ENCODE measurements at places on chromosomes 5 and 9.

DNA sequence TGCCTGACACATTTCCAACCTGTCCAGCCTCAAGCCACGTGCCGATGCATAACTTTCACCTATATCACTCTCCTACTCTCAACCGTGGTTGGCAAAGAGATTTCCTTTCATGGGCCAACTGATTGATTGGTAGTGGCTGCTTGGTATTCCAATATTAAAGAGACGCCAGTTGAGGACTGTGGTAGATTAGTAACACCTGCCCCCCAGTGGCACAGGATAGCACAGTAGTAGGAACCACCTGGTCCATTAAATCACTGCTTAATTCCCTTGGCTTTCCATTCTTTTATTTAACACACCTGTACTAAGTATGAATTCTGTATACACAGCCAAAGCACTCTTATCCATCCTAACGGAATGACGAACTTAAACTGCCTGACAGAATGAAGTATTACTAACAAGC is 19.1 kb upstream of the FOXB2 start:
- DNase-seq = no peak

DNA sequence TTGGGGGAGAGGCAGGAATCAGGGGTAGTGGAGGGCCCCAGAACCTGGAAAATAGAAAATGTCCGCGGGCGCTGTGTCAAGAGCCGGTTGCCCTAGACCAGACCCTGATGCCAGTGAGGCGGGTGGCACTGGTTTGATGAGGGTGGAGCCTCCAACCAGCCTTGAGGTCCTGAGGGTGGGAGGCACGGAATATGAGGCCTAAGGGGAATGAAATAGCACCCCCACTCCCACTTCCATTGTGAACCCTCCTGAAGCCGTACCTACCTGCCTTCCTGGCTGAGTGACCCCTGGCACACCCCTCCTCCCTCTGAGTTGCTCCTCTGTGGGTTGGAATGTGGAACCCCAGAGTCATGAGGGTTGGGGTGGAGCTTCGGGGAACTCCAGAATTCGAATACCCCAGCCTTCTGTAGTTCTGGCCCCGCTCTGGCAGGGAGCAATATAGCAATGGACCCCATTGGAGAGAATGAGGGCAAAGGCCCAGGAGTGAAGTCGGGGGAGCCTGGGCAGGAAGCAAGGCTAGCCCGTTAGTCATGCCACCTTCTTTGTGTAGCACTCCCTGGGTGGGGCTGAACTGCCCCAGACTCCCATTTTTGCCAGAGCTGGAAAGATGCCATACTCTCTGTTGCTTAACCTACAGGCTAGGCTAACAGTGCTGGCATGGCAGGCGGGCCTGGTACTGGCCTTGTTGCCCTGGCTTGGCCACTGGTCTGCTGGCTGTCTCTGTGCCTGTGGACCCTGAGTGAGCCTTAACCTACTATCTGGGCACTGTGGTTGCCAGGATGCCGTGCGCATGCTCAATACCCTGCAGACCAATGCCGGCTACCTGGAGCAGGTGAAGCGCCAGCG is 1.0 kb downstream of the FPGS start:
- no peak for DNase-seq

DNA sequence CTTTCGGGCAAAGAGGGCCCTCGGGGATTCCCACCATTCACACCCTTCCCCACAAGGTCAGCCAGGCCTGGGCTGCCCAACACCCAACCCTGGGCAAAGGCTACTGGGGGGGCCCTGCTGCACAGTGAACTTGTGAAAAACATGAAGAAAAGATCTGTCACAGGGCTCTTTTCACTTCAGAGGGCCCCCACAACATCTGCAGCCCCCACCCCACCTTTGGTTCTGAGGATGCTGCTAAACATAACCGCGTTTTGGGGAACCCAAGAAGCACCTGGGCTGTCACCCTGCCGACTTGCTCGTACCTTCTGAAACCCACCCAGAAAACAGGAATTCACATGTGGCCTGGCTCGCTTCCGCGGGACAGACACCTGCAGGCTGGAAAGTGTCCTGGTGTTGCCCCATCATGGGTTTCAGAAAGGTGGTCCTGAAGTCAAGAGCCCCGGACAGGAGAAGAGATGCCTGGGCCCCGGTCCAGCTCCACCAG is 29.3 kb downstream of the B4GALT1 start:
- DNase-seq = no peak

GRCh38 chr5:169039592-169039991 is 261.3 kb downstream of the SLIT3 start:
- DNase-seq = no peak

DNA sequence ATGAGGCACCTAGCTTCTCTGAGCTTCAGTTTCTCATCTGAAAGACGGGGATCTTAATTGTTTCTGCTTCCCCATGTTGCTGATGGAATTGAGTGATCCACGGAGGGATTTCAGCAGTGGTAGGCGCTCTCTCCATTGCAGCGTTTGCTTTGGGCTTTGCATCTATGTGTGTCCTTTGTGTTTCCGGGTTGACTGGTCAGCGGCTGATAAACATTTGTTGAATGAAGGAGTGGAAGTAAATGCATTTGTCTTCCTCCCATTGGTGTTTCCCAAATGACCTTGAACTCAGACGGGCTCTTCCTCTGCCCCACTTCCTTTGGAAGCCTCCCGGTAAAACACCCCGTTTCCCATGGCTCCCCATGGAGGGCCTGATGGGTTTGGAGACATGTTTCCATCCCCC is 117.2 kb downstream of the GAPVD1 start:
- DNase-seq = no peak

- DNase-seq = no peak
Observed at GRCh38 chr5:38885208-38885607, 39.4 kb downstream of the OSMR start.

- DNase-seq = peak; percentile 63
Observed at GRCh38 chr5:54570916-54571315, 53.4 kb downstream of the SNX18 start.

- DNase-seq = no peak
Observed at GRCh38 chr5:96823900-96824380, 16.2 kb upstream of the ERAP1 start.

GRCh38 chr9:8289681-8290080 is 490.1 kb upstream of the DMAC1 start:
- DNase-seq = no peak

DNA sequence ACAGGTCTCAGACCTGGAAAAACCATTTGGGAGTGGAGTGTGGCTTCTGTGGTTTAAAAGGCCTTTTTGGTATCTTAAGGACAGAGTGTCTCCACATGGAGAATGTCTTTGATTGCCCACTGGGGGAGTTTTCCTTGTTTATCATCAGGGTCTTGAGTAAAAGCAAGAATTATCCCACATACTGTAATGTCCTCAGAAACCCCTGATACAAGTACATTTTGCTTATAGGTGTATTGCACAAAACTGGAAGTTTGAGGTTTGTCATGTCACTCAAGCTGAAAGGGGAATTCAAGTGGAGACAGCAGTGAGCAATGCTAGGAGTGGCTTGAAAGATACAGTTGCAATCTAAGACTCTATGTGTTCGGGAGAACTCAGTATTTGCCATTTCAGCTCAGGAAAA is 62.7 kb upstream of the GRAMD2B start:
- DNase-seq = no peak

- DNase-seq = no peak
Observed at GRCh38 chr5:111950660-111951059, 193.7 kb upstream of the NREP start.

GRCh38 chr9:136054146-136054545 is 40.9 kb downstream of the NACC2 start:
- no peak for DNase-seq

DNA sequence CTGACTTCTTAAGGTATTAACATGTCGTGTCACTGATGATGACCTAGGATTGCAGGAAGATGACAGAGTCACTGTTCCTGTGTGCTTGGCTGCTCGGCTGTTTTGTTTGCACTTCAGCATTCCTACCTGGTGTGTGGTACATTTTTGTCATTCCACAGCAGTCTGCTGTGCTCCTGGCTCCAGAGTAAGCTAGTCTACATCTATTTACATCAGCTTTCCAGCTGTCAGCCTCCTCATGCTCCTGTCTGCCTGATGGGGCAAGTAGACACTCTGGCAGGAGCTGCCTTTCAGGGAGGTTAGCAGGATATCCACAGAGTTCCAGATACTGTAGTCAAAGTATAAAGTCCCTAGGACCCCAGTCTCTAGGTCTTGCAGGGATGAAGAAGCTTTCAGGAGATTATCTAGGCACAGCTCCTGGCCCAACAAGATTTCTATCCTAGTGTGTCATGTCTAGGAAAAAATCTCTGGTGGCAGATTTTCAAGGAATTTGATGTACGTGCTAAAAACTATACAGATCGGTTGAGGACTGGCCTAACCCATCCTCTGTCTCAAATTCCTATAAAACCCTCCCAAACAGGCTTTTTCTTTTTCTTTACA is 28.4 kb downstream of the RUSC2 start:
- DNase-seq = no peak

- DNase-seq = no peak
Observed at GRCh38 chr5:10310066-10310779, 2.5 kb upstream of the CMBL start.

DNA sequence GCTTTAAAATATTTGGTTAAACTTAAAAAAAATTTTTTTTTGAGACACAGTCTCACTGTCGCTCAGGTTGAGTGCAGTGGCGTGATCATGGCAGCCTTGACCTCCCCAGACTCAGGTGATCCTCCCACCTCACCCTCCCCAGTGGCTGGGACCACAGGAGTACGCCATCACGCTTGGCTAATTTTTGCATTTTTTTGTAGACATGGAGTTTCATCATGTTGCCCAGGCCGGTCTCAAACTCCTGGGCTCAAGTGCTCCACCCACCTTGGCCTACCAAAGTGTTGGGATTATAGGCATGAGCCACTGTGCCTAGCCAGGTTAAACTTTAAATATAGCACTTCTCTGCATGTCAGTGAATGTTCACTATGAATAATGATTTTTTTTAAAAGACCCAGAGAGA is 224.5 kb upstream of the RFX3 start:
- no peak for DNase-seq

GRCh38 chr9:126723807-126724172 is 81.0 kb upstream of the ZBTB43 start:
- DNase-seq = no peak

- DNase-seq = no peak
Observed at GRCh38 chr9:99040911-99041582, 63.9 kb upstream of the TGFBR1 start.

DNA sequence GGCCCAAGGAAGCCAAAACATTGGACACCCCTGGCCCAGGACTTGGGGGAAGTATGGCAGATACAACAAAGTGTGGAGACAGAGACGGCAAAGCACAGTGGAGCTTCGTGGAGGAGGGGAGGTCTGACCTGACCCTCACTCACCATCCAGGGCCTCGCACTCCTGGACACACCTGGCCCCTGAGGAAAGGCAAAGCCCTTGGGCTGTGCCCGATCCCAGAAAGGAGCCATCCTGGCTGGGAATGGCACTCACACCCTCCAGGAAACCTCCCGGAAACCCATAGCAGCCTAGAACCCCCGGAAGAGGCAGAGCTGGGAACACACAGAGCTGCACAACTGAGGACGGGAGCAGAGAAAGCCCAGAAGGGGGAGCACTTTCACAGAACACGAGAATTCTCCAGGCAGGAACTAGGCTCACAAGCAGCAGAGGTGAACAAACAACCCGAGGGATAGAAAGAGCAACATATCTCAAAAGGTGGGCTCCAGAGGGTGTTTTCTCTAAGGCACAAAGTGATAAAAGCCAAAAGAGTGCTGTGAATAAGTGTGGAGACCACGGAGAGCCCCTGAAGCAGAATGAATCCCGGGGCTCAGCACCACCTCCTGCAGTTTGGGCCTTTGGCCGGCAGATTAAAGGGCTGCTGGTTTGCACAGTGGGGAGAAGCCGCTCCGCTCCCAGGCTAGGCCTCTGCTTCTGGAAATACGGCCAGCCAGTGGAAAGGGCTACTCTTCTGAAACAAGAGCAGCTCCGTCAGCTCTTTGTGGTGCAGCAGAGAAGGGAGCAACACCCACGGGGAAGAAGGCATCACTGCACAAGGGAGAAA is 108.2 kb downstream of the UBE2R2 start:
- no peak for DNase-seq

DNA sequence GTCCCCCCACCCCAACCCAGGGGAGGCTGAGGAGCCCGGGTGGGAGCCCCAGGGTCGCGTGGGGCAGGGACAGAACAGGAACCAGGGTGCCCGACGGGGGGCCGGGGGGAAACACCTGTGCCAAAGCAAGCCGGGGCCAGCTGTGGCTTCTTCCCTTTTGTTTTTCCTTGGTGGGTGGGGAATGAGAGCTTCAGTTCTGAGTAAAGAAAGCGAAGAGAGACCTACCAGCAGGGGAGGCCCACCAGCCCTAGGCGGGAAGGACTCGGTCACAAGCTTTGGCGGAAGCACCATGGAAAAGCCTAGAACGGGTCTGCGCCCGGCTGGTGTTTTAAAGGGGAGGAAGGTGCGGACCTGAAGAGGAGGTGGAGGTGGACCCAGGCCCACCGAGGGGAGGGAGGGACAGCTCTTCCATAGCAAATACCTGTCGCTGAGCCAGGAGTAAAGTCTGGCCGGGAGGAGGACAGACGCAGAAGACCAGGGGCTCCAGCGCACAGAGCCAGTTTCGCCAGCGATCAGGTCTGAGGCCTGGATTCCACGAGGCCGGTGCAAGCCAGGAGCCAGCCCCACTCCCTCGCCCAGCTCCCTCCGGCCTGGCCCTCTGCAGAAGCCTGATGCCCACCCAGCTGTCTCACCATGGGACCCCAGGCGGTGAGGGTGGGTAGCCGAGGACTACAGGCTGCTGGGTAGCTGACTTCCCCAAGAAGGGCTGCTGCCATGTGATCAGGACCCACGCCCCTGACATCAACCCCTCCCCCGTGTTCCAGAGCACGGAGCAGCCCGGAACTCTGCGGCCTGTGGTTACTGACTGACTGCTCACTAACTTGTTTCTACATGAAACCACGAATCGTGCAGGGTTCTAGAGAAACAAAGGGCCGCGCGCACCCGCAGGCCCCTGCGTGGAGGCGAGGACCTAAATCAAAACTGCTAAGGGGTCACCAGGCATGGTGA is 849 bp upstream of the MGAT1 start:
- peak; percentile 88 for DNase-seq

DNA sequence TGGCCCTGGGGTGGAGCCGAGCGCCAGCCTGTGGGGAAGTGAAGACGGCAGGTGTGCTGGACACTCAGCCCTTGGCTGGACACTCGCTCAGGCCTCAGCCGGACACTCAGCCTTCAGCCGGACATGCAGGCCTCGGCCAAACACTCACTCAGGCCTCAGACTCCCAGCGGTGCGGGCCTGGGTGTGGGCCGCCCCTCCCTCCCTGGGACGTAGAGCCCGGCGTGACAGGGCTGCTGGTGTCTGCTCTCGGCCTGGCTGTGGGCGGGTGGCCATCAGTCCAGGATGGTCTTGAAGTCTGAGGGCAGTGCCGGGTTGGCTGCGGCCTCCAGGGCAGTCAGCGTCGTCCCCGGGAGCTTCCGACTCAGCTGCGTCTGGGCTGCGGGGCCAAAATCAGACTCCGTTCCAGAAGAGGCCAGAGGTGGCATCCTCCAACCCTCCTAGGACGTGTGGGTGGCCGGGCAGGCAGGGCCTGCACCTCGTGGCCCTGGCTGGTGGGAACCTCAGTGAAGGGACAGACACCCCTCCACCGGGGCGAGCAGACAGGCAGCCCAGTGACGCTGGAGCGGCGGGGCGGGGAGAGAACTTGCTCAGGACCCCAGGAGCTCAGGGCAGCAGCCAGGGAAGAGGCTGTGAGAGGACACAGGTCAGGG is 28.4 kb downstream of the SLC6A18 start:
- no peak for DNase-seq

Measured in Right ventricle myocardium superior (tissue), 1 donor.